Activated CD4-positive, alpha-beta memory T cell treated with anti-CD3 and anti-CD28 coated beads for 36 hours (primary cell): ENCODE measurements at places on chromosomes 7 and 10. TPM values are rescaled to one million over a fixed set of nuclear protein-coding genes. Genes with fewer than 3 reads are reported as not detected.
A peak's percentile ranks its signal among the peaks of the same experiment; 100 is the strongest.

The PRLHR gene
- not detected for total RNA-seq

The PTN gene
- not detected for total RNA-seq

The OR9A2 gene
- total RNA-seq = not detected

The IFIT1B gene
- total RNA-seq = not detected

The RBP4 gene
- not detected for total RNA-seq

The NPY4R gene
- total RNA-seq = not detected

The CDNF gene
- total RNA-seq = 1.8 TPM

The HTR7 gene
- not detected for total RNA-seq

DNA sequence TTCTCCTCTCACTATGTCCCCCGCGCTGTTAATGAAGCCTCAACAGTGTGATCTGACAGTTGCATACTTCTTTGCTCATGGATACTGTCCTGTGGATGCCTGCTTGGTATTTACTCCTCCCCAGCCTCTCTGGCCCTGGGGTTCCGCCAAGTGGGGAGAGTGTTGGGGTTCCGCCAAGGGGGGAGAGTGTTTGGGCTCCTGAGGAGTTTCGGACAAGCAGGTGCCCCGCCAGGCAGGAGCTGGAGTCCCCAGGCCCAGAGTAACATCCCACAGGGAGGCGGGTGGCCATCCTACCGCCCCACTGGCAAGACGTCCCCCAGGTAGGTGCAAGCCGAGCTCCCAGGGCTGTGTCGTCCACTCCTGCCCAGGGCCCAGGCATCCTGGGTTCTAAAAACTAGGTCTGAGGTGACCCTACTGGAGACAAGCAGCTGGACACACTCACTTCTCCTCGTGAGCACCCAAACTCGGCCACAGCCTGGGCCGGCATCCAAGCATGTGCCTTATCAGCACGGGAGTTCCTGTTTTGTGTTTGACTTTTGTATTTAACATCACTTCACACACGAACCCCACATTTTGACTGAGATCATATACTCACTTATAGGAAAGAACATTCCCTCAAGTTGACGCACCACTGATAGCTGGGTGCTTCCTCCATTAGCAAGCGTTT lies 34.2 kb downstream of the CAMK2B start:
- DNase-seq = peak; percentile 3

- no peak for DNase-seq
Measured at GRCh38 chr10:125925262-125925834, 29.0 kb downstream of the FANK1 start.

- DNase-seq = no peak
Measured at GRCh38 chr10:84159076-84159685, 14.4 kb upstream of the GPR15LG start.

DNA sequence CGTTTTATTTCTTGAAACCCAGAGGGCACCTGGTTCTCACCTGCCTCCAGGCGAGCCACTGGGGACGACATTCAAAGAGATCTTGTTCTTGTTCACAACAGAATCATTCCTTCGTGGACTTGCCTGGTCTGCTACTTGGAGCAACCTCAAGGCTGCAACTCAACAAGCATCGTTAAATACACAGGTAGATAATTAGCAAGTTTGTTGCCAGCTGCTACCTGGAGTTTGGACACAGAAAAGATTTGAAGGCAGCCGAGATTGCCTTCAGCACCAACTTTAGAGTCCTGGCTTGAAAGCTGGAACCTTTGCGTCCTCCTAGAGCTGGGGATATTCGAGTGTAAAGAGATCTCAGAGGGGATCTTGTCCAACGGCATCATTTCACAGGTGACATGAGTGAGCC lies 89.6 kb upstream of the C7orf33 start:
- no peak for DNase-seq

DNA sequence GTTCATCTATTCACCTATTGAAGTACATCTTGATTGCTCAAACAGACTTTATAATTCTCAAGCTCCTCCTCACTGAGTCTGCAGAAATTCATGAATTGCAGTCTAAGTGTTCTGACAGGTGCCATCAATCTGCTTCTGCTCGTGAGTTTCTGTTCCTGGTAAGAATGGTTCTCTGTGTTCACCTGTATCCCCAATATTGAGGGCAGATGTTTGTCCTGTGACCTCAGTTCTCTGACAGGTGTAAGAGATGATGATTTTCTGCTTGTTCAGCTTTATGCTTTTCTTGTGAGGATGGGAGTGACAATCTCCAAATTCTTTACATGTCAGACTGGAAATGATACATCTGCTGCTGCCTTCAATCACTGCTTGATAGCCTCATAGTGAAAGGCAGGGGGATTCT lies 736.9 kb upstream of the COBL start:
- DNase-seq = no peak

DNA sequence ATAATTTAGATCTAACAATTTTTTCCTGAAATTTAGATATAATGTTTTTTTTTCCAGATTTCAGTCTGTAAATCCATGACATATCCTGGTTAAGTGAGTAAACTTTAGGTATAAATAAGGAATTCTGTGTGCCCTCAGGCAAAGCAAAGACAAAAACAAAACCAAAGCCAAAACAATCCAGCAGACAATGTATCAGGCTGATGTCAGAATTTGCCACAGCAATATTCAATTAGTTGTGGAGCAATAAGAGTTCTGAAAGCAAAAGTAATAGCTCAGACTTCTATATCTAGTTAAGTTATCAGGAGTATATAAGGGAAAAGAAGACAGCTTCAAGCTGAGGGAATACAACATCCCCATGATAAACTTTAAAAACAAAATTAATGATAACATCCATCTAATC lies 82.0 kb downstream of the MKX start:
- no peak for DNase-seq

DNA sequence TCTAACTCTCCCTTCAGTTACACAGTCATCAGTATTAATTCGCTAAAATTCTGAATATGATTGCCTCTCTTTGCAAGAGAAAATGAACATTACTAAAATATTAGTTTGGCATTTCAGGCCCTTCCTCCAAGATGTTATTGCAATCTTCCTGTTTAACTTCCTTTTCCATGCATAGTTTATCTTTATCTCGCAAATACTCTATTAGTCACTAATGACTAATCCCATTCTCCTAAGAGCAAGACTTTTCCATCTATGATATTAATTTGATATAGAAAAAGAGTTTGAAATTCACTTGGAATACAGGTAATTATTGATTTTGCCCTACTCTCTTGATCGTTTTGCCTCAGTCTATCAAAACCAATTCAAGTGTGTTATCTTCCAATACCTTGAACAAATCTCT lies 41.8 kb upstream of the SEMA3A start:
- no peak for DNase-seq

DNA sequence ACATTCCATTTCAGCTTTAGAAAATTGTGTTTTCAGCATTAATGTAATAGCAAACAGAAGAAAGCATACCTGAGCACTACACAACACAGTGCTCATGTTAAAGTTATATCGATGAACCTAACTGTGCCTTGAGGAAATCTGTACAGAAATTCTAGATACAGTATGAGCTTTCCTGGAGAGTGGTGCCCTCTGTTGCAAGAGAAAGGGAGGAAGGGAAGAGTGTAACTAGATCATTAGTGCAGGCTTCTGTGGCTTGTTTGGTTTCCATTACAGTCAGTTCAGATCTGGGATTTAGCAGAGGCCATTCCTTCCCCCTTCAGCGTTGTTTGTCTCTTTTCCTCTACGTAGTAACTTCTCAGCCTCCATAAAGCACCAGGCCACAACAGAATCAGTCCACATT lies 139.7 kb downstream of the HTR7 start:
- DNase-seq = no peak

- peak; percentile 64 for DNase-seq
Measured at GRCh38 chr10:79444199-79445119, 965 bp downstream of the ZCCHC24 start.

DNA sequence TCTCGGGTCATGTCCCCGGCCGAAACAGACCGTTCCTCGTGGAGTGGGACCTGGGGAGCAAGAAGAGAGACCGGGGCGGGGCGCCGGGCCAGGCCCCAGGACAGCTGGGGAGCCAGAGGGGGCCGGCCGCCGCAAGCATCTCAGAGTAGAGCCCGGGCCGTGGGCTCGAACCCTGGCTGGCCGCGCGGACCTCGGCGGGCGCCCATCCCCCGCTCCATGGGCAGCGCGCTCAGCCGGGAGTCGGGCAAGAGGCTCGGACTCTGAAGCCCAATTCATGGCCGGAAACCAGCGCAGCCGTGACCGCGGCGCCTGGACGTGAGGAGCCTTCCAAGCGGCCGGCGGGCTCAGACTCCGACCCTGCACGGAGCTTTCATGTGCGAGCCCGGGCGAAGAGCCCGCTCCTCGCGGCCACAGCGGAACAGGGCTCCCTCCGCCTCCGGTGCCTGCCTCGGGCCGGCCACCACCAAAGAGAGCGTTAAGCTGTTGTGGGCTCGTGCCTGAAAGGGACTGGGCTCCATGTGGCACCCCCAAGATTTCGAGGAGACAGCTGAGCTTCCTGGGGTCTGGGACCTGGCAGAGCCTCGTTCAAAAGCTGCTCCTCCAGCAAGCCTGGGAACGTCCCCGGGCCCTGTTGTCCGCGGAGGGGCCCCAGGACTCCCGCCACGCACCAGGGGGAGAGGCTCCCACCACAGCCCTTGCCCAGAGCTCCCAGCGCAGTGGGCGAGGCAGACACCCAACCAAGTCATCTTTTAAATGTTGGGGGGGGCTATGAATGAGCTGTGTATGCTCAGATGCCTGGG lies 757 bp upstream of the GRID1 start:
- no peak for DNase-seq

DNA sequence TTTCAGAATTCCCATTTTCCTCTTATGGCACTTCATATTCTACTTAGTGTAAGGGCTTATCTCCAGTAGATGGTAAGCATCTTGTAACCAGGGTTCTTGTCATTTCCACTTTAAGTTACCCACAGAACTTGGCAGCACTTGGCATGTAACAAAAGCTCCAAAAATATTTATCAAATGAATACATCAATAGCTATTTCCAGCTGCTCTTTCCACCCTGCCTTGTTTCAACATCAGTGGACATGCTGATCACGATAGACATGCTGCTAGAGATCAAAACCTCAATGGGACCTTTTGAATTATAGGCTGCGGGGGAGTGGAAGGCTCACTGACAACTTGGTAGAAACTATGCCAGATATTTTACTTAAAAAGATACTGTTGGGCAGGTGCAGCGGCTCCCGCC lies 32.9 kb downstream of the HOXA1 start:
- no peak for DNase-seq

- no peak for DNase-seq
Measured at GRCh38 chr10:106825576-106826364, 338.7 kb downstream of the SORCS1 start.

DNA sequence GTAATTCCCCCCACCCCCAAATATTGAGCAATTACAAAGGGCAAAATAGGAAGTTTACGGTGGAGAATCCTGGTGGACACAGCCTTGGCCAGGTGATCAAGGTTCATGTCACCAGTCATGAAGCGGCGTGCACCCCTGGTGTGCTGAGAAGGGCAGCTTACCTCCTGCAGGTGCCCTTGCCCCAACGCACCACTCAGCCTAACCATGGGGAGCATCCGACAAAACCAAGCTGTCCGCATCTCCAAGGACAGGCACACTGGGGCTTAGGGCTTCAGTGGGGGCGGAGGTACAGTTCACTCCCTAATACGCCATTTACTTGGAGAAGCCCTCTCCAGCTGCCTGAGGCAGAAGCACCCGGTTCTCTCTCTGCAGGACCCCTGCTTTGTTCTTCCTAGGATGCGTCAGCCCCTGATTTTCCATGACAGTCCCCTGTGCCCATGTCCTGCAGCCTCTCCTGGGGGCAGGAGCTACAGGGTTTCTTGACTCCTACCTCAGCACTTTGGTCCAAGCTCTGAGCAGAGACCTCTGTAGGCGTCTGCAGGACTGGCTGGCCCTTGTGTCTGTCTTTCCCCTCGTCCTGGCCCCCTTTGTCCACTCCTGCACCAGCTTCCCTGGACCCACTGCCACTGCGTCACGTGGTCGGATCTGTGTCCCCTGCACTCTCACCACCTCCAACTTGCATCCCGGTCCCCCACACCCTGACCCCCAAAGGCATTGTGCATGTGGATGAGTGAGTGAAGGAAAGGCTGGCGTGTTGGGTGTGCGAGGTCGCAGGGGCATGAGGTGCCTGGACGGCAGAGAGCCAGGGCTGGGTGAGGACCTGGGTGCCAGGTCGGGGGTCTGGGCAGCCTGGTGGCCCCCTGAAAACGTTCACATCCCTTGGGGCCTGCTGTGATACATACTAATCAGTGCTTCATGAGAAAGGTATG lies 113.7 kb downstream of the LHPP start:
- DNase-seq = no peak

- DNase-seq = no peak
Measured at GRCh38 chr7:104980841-104981671, 32.9 kb upstream of the KMT2E start.

DNA sequence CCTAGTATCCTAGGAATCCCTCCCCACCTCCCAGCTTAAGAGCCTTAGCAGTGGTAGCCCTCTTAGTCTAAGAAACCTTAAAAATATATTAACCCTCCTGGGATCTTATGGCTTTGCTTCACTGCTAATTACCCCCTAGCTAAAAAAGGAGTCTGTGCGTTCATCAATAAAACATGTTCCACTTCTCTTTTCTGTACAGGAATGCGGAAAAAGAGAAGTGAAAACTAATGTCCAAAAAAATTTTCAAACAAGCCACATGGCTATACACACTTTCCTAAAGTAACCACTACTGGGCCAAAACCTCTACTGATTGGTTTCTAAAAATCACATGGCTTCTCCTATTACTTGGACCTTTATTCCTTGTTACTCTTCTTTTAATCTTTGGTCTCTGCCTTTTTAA lies 667.1 kb upstream of the LRRTM3 start:
- DNase-seq = no peak

- DNase-seq = no peak
Measured at GRCh38 chr10:84269162-84269561, 24.3 kb downstream of the RGR start.

GRCh38 chr10:96700374-96701099 lies 19.8 kb downstream of the PIK3AP1 start:
- no peak for DNase-seq

DNA sequence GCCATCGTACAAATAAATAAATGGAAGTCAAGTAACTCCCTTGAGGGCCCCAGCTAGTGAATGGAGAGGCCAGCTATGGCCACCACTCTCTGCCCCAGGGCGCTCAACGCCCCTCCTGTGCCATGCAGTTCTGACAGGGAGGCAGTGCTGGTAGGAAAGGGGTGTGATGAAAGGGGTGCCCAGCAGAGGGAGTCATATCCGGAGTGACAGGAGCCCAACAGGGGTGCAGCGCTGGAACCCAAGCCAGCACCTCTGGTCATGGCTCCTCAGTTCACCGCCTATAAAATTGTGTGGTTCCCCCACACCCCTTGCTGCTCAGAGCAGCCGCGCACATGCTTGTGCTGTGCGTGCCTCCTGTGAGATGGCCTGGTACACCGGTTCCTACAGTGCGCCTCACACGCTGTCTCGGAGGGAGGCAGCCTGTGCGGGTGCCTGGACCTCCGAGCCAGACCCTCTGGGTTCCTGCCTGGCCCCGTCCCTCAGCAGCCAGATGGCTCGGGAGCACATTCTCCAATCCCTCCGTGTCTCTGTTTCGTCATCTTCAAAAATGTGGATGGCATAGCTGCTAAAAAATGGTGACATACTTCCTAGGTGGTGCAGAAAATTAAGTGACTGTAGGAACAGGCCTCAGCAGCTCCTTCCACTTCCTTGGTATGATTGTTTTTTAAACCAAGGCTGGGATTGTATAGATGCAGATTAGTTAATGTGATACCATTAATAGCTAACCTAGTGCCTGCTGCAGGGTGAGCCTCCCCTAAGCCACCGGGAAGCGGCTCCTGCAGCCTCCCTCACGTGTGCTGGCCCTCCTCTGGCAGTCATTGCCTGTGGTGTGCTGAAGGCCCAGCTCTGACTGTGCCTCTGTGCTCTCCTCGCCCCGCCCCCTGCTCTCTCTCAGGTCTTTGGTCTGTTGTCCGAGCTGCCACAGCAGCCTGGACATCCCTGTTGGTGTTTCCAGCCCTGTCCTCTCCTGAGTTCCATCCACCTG lies 125.8 kb downstream of the EGFR start:
- no peak for DNase-seq
